ENCODE measurements at places on chromosomes 6 and 20.

- no peak for DNase-seq
These were observed 22.3 kb downstream of the TPBG start for GRCh38 chr6:82385961-82386360.

DNA sequence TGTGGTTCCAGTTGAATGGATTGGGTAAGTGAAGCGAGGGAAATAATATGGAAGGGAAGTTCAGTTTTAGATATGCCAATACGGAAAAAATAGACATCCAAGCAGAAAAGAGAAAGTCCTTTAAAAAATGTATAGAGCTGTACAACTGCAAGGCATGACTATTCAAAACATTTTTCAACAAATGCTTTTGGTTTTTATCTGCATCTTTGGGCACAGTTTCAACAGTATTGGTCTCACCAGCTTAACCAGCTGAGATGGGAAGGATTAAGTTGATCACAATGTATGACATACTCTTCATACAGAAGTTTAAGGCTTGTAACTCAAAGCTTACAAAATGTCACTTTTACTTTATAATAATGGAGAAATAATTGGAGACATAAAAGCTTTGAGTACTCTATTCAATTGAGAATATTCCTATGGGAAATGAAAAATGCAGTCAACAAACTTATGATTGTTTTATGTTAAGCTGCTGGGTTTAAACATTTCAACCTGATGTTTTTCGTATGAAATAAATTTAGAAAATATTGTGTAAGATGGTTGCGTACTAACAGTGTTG, 16.3 kb upstream of the UTRN start:
- DNase-seq: no peak

DNA sequence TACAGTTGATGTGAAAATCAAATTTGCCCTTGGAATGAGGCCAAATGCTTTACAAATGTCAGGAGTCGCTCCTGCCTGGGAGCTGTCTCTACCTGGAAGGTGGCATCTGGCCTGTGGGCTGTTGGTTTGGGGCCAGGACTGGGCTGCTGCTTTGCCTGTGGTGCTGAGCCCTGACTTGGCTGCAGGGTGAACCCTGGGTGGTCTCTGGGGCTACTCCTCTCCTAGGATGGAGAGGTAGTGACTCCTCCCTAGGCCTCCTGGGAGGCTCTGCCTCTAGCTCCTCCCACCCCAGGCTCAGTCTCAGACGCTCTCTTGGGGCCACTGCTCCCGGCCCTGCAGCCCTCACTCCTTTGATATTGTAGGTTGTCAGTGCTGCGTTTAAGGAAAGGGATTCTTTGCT, 47.5 kb downstream of the EFCAB8 start:
- no peak for DNase-seq

- DNase-seq: no peak
These were observed 422.6 kb downstream of the QKI start for GRCh38 chr6:163836876-163837690.

GRCh38 chr20:25346349-25346748, 44.3 kb downstream of the ABHD12 start:
- no peak for DNase-seq

DNA sequence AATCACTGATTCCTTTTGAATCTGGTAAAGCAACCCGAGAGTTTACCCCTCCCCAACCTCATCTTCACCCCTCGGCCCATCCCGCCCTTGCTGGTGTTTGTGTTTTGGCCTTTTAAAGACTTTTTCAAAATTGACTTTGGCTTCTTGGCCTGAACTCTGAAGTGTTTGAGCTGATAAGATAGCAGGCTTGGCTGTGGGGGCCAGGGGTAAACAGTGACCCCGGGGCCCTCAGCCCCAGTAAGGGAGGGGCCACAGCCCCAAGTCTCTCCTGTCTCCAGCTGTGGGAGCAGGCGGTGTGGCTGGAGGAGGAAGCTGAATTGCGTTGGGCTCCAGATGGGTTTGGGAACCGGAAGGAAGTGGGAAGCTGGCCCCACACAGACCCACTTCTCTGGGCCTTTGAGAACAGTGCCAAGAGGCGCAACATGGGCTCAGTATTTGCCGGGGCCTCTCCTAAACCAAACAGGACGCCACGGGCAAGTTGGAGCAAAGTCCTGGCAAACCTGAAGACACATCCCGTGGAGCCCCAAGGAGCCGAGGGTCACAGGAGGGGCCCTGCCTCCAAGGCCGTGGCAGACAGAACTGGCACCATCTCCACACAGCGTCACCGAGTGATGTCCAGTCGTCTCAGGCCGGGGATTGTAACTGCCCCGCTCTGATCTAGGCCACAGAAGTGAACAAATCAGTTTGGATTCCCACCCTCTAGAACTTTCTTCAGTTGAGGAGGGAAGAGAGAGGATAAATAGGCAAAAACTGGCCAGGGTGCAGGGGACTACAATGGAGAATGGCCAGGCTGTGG, 54.3 kb upstream of the PTPN1 start:
- DNase-seq: no peak

DNA sequence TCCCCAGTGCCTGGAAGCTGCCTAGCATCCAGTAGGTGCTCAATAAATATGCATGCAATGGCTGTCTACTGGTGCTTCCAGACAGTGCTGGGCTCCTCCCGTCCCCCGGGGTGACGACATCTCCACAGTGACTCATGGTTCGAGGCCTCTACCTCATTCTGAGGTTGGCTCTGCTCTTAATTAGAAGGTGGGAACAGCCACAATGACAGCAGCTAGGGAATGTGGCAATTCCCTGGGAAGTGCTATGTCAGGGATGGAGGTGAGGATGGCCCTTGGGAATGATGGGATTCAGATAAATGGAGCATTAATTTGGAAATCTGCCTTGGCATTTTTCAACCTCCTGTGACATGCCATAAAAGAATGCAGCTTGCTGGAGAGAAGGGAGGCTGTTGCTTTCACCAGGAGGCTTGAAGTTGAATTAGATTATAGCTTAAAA, 43.5 kb upstream of the NFATC2 start:
- no peak for DNase-seq

DNA sequence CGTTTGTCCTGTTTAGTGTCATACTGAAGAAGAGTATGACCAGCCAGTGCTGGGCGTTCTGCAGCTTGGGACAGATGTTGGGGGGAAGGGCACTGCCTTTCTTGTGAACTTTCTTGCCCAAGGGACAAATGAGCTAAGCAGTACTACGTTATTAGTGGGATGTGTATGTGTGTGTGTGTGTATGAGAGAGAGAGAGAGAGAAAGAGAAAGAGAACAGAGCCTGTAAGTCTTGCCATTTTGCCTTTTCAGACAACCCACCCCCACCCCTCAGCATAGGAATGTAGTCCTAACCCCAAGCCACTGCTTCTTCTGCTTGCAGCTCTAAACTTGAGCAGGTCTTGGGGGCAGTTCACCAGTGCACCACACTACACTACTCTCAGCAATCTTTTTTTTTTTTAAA, 45.5 kb downstream of the E2F3 start:
- no peak for DNase-seq

DNA sequence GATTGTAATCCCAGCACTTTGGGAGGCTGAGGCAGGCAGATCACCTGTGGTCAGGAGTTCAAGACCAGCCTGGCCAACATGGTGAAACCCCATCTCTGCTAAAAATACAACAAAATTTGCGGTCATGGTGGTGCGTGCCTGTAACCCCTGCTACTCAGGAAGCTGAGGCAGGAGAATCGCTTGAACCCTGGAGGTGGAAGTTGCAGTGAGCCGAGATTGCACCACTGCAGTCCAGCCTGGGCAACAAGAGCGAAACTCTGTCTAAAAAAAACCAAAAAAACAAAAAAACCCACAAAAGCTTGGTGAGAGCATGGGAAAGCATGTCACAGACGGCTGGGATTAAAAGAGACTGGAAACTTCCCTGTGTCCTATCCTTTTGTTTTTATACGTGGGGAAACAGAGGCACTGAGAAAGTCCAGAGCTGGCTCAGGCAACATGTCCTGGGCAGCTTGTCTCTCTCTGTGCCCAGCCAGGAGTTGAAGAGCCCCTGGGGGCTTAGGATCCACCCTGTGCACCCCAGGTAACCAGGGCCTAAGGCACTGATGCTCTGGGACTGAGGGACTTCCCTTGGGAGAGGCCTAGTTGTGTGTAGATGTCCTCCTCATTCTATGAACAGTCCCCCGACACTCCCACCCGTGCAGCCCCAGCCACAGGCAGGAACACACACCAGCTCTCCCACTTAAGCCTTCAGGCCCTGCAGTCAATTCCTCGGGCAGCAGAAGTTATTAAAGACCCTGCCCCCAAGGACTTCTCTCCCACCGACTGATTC, 16.0 kb downstream of the CD40 start:
- DNase-seq: no peak

DNA sequence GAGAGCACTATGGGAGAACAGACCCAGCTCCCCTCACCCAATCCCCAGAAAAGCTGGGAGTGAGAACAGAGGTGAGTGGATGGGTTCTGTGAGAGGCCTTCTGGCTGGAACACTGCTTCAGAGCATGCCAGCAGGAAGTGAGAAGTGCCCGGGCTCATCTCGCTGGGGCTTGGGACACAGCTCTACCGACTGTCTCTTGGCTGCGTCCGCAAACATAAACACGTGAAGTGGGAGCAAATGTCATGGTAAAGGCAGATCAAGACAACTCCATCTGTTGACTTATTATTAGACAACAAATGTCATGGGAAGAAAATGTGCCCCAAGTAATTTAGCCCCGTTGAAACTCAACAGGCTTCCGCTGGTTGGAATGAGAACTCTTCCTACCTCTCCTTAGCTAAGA, 25.9 kb downstream of the GNAS-AS1 start:
- DNase-seq: no peak

DNA sequence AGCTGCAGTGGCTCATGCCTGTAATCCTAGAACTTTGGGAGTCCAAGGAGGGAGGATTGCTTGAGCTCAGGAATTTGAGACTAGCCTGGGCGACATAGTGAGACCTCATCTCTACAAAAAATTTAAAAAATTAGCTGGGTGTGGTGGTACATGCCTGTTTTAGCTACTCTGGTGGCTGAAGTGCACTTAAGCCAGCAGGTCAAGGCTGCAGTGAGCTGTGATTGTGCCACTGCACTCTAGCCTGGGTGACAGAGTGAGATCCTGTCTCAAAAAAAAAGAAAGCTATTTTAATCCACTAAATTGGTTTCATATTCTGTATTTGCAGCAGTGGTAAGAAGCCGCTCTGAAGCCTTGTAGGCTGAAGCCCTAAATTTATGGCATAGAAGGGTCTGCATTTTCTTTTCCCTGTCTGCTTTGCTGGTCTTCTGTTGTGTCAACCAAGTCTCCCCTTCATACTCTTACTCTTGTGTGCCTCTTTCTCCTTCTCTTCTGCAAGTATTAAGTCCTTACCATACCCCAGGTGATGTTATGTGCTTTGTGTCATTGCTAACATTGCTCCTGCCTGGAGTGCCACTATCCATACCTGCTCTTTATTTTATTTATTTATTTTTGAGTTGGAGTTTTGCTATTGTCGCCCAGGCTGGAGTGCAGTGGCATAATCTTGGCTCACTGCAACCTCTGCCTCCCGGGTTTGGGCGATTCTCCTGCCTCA, 70.9 kb downstream of the MYO6 start:
- DNase-seq: no peak

DNA sequence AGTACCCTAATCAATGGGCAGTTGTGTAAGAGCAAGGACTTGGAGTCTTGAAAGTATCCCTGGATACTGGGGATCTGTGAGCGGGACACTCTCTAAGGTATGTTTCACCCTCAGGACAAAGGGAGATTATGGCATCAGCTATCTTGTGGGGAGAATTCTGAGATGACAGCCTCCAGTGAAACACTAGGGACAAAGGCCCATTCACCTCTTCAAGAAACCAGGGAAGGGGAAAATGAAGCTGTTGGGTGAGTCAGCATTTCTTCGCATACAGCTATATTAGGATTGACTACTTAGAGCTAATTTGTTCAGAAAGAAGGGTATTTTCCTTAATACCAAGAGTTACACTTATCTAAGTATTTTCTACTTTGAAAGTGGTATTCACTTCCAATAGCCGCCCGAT, 35.9 kb downstream of the OPN5 start:
- DNase-seq: no peak

DNA sequence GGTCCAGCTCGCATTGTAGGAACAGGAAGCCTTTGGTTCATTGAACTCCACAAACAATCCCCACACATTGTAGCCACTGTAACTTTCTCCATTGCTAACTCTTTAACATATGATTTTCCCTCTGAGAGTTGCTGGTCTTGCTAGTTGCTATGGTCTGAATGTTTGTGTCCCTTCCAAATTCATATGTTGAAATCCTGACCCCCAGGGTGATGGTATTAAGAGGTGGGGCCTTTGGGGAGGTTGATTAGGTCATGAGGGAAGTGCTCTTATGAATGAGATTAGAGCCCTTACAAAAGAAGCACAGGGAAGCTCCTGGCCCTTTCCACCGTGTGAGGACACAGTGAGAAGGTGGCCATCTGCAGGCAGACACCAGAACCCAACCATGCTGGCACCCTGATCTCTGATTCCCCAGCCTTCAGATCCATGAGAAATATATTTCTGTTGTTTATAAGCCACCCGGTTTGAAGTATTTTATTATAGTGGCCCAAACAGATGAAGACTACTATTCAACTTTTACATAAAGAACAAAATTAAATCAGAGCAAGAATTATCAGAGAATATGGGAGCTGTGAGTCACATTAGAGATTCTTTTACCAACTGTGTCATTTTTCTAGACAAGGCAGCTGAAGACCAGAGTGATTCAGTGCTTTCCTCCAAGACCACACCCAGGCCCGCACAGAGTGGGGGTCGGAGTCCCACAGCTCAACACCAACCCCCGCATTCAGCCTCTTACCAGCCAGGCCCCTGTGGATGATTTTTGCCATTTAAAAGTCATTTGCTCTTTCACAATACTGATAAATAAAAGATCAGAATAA, 143.0 kb downstream of the SAMD5 start:
- DNase-seq: no peak

GRCh38 chr6:3281631-3282475, 23.1 kb downstream of the PSMG4 start:
- no peak for DNase-seq

DNA sequence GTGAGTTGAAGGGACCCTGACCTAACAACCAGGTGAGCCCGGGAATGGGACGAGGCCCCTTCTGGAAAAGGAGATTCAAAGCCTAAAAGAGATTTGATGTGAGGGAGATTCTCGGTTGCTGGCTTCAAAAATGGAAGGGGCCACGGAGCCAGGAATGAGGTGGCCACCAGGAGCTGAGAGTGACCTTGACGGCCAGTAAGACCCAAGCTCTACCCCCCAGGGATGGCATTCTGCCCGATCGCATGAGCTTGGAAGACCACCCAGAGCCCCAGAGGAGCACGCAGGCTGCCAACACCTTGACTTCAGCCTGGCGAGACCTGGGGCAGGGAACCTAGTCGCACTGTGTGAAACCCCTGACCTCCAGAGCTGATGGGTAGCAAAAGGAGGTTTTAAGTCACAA, 163.9 kb downstream of the BMP7 start:
- no peak for DNase-seq

DNA sequence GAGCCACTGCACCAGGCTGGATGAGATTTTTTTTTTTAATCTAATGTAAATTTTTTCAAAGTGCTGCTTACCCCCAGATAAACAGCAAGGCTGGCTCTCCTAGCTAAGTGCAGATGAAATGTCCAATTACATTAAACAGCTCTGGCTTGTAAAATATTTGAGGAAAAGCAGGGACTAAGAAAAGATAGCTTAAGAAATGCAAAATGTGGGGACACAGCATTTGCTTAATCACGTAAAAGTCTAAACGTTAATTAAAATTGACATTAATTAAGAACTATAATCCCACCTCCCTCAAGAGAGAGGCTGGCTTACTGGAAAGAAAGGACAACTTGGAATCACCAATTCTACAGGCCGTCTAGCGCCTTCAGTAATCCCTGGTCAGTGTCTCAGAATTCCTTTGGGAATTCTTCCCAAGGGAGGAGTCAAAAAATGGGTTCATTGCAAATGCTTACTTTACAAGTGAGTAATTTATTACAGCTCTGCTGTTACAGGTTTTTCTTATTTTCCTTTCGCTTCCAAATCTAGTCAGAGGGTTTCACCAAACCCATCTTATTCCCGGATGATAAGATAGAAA, 13.6 kb upstream of the MARCKS start:
- no peak for DNase-seq

GRCh38 chr20:58627212-58628072, 23.6 kb upstream of the STX16 start:
- no peak for DNase-seq

Measured in stimulated activated CD4-positive, alpha-beta T cell treated with anti-CD3 and anti-CD28 coated beads, Interleukin-1b, Interleukin-23, amount 100 ng/mL, for 4 hours (primary cell).